Activated CD4-positive, alpha-beta T cell treated with anti-CD3 and anti-CD28 coated beads for 48 hours (primary cell): ENCODE measurements at places on chromosomes 13 and 19.

- no peak for DNase-seq
Observed at GRCh38 chr13:38602266-38602665, 84.6 kb upstream of the FREM2 start.

DNA sequence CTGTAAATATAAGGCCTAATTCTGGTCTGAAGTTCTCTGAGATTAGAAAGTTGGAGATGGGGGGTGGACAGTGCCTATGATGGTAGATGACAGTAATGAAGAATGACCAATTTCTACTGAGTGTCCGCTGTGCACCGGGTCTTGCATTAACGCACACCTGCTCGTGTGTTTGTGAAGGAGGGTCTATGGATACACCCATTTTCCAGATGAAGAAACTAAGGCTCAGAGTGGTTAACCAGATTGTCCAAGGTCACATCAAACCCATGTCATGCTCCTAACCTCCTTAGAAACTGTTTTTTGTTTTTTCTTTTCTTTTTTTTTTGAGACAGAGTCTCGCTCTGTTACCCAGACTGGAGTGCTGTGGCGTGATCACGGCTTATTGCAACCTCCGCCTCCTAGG is 13.7 kb downstream of the AXL start:
- no peak for DNase-seq

DNA sequence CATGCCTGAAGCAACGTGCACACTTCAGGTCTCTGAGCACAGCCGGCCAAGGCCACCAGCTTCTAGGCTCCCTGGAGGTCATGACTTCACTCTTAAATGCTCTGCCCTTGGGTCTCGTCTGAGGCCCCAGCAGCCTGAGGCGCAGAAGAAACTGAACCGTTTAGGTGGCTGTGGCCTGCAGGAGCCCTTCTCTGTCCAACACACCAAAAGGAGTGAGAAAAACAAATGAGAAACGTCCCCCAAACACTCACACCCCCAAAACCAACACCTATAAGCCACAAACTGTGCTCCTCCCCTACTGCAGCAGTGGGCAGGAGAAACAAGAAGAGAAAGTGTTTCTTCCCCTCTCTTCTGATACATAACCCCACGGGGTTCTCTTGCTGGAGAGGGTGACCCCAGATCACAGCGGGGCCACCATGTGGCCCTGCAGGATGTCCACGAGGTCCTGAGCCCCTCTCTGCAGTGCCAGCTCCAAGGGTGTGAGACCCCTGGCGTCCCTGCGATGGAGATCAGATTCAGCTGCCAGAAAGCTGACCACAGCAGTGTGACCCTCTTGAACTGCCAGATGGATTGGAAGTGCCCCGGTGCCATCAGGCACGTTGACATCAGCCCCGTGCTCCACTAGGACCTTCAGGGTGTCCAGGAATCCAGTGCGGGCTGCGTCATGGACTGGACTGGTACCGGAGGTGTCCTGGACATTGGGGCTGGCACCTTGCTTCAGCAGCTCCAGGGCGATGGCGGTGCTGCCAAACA is 1.0 kb upstream of the KRI1 start:
- peak; percentile 76 for DNase-seq

DNA sequence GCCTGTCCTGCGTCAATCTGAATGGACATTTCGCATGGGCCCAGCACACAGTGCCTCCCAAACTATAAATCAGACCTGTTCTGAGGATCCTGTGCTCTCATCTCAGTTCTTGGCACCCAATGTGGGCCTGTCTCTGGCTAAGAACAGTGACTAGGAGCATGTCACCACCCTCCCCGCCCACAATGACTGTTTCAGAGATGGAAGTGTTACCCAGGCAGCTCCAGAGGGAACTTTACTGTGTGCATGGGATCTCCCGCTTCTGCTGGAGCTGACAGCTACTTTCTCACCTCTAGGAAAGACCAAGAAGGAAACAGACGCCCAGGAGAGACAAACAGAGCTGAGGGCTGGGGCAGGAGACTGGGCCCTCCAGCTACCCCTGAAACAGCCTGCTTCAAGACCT is 45.0 kb downstream of the KCTD15 start:
- DNase-seq, result no peak

GRCh38 chr13:94030415-94031119 is 448.9 kb downstream of the DCT start:
- no peak for DNase-seq

GRCh38 chr19:50952910-50953309 is at the start of gene KLK5:
TSS of gene KLK5 (minus strand) at chr19:50953038. CDS start at chr19:50952657, 381 bp downstream.
- no peak for DNase-seq

- no peak for DNase-seq
Observed at GRCh38 chr19:34734537-34735103, 577 bp downstream of the ZNF181 start.

DNA sequence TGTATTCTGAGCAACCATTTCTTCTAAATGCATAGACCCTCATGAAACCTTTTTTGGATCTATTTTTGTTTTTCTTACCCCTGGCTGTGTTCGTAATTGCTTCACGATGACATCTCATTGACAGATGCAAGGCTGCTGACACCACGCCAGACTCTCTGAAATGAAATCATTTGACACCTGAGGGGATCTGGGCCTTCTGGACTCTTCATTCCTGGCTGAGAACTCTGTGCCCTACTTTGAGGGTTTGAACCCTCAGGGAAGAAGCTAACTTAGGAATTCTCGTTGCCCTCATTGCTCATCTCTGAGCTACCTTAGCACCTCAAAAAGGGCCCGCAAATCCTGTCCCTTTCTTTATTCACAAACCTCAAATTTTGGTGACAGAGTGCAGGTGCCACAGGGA is 40.5 kb upstream of the NBEA start:
- DNase-seq, result no peak

DNA sequence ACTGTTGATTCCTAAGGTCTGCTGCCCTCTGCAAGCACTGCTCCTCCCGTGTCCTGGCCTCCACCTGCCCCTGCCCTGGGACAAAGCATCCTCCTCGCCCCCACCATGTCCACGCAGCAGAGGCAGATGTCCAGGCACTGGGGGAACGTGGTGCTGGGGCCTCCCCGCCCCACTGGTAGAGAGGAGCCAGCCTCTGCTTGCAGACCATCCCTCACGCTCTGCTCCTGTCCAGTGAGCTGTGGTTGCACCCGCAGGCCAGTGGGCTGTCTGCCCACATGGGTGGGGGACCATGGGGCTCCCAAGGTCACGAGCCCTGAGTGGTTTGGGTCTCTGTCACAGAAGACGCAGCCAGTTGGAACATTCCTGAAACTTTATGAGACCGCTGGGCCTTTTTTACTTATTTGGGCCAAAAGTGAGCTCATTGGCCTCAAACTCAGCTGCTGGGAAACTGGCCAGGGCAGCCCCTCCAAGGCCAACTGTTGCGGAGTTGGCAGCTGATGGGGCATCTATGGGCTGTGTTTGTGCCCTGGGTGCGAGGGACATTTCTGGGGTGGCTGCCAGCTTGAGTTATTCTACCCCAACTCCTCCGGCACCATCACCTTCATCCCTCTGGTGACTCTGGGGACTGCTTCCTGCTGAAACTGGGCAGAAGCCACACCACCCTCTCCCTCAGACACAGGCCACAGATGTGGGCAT is 64.8 kb upstream of the F7 start:
- DNase-seq, result no peak

GRCh38 chr13:30164146-30164545 is 143.2 kb downstream of the KATNAL1 start:
- no peak for DNase-seq

DNA sequence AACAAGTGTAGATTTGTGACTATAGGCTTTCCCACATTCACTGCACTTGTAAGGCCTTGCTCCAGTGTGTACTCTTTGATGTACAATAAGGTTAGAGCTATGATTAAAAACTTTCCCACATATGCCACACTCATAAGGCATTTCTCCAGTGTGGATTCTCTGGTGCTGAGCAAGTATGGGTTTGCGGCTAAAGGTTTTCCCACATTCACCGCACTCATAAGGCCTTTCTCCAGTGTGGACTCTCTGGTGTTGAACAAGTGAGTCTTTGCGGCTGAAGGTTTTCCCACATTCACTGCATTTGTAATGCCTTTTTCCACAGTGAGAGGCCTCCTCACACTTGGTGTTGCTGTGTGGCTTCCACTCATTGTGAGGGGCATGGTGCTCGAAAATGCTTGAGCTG is 3.7 kb downstream of the ZNF772 start:
- DNase-seq, result no peak

DNA sequence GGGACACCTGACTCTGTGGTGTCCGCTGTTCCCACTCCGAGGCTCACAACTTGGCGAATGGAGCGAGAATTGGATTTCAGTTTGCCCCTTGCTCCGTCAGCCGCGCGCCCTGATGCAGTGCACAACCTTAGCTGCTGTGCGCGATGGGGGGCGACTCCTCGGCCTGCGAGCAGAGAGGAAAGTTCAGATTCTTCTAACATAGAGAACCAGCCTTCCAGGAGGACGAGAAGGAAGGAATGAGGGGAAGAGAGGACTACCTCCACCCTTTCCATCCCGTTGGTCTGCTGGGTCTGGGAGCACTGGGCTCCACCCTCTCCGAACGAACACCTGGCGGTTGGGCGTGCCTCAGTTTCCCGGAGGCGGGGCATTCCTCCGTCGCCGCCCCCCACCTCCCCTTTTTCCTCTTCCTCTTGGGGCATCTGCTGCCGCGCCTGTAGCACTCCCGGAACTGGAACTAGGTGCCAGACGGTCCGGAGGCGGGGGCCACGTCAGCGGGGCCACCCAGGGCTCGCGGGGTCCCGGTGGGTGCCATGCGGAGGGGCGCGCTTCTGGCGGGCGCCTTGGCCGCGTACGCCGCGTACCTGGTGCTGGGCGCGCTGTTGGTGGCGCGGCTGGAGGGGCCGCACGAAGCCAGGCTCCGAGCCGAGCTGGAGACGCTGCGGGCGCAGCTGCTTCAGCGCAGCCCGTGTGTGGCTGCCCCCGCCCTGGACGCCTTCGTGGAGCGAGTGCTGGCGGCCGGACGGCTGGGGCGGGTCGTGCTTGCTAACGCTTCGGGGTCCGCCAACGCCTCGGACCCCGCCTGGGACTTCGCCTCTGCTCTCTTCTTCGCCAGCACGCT is at the start of gene KCNK6:
Gene KCNK6, plus strand, starts transcription at position 425 of the 838 bp plus-strand sequence. Its CDS starts 106 bp downstream, at position 531.
- peak; percentile 56 for DNase-seq

DNA sequence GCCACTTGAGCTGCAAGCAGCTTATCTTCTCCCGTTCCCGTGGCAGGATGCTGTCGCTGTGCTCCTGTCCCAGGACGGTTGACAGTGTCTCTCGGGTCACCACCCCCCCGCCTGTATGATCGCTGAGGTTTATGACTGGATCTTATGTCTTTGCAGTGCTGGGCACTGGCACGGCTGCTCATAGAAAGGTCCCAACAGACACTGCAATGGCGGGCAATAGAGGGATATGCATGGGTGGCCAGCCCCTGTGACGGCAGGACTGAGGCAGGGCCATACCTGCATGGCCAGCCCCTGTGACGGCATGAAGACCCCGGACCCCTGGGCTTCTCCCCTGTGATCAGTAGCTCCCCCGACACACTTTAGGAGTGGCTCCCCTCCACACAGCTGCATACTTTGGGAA is 307.2 kb downstream of the TEX29 start:
- DNase-seq, result no peak

GRCh38 chr19:48258350-48258749 is 2.6 kb upstream of the CARD8 start:
- DNase-seq, result peak; percentile 38

- DNase-seq, result no peak
Observed at GRCh38 chr19:30036154-30037129, 94.4 kb downstream of the URI1 start.

GRCh38 chr19:1073956-1074517 is 7.1 kb downstream of the ARHGAP45 start:
- DNase-seq, result no peak

- no peak for DNase-seq
Observed at GRCh38 chr13:77891486-77891885, 27.1 kb downstream of the EDNRB start.

- DNase-seq, result no peak
Observed at GRCh38 chr13:95235199-95235756, 66.0 kb downstream of the ABCC4 start.

DNA sequence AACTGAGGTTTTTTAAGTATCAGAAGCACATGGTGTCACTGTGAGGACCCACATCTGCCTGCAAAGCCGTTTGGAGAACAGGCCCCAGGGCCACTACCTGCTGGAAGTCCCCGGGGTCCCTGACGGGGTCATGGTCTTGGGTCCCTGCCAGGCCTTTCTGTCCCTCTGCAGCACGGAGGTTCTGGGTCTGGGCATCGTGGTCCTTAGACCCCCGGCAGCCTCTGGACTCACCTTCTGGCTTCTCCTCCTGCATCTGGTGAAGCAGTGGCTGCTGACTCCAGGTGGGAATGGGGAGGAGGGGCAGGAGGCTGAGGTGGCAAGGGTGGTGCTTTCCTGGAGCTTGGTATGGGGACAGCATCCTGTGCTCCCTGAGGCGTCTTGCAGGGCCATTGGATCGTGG is 198.6 kb downstream of the TEX29 start:
- no peak for DNase-seq

GRCh38 chr19:43681821-43682220 is 11.9 kb upstream of the PLAUR start:
- no peak for DNase-seq

GRCh38 chr13:45222516-45222915 is 21.7 kb upstream of the KCTD4 start:
- no peak for DNase-seq

- no peak for DNase-seq
Observed at GRCh38 chr13:25224151-25224550, 52.1 kb upstream of the AMER2 start.

DNA sequence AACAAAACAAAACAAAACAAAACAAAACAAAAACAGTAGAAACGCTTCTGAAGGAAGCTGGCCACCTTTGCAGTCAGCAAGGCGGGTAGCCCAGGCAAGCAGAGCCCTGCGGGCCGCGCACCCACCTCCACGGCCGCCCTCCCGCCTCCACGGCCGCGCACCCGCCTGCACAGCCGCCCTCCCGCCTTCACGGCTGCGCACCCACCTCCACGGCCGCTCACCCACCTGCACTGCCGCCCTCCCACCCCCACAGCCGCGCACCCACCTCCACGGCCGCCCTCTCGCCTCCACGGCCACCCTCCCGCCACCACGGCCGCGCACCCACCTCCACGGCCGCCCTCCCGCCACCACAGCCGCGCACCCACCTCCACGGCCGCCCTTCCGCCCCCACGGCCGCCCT is 9.0 kb upstream of the TIMM13 start:
- DNase-seq, result no peak

DNA sequence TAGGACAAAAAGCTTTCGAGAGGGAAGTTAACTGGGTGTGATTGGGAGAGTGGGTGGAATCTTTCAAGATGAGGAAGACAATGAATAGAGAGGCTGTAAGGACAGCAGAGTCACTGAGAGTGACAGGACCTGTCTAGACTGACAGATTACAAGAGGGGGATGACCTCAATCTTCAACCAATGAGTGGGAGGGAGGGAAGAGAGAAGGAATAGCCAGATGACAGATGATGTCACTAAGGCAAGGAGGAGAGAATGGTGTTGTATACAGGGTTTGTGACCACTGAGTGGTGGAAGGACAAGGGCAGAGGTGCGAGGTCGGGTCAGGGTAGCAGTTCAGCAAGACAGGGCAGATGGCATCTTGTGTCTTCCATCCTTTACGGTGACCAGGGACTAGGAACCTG is 5.8 kb upstream of the ILF3 start:
- DNase-seq, result no peak
